ENCODE measurements at places on chromosomes 16 and 17. TPM values are rescaled to one million over a fixed set of nuclear protein-coding genes. Genes with fewer than 3 reads are reported as not detected.

CPNE7 gene
- 2.0 TPM for total RNA-seq

SLC13A5 gene
- total RNA-seq = 3.6 TPM

CA5A gene
- not detected for total RNA-seq

ZG16B gene
- 4.8 TPM for total RNA-seq

ZNF688 gene
- 9.2 TPM for total RNA-seq

AHSP gene
- total RNA-seq = 21.1 TPM

ANKS4B gene
- total RNA-seq = 0.05 TPM

TNS4 gene
- 1.8 TPM for total RNA-seq

SYNRG gene
- total RNA-seq = 54.7 TPM

DDX28 gene
- 11.8 TPM for total RNA-seq

HNF1B gene
- not detected for total RNA-seq

DOC2B gene
- 34.4 TPM for total RNA-seq

FBXL19 gene
- 23.4 TPM for total RNA-seq

NPIPA7 gene
- total RNA-seq = 3.7 TPM

ANTKMT gene
- total RNA-seq = 25.7 TPM

PIRT gene
- total RNA-seq = 1.3 TPM

FOXL1 gene
- 2.5 TPM for total RNA-seq

MARCHF10 gene
- total RNA-seq = 0.16 TPM

SRSF2 gene
- total RNA-seq = 172 TPM

BIRC5 gene
- 11.2 TPM for total RNA-seq

ABCC11 gene
- not detected for total RNA-seq

SPNS2 gene
- total RNA-seq = 22.5 TPM

SPNS3 gene
- 0.49 TPM for total RNA-seq

SLC47A1 gene
- 8.7 TPM for total RNA-seq

NPIPA5 gene
- total RNA-seq = not detected

TM4SF5 gene
- total RNA-seq = not detected

NUP93 gene
- 81.0 TPM for total RNA-seq

EVI2A gene
- 2.3 TPM for total RNA-seq

Measured in camera-type eye (tissue), 1 donor.